ENCODE measurements at places on chromosomes 2 and 18.

DNA sequence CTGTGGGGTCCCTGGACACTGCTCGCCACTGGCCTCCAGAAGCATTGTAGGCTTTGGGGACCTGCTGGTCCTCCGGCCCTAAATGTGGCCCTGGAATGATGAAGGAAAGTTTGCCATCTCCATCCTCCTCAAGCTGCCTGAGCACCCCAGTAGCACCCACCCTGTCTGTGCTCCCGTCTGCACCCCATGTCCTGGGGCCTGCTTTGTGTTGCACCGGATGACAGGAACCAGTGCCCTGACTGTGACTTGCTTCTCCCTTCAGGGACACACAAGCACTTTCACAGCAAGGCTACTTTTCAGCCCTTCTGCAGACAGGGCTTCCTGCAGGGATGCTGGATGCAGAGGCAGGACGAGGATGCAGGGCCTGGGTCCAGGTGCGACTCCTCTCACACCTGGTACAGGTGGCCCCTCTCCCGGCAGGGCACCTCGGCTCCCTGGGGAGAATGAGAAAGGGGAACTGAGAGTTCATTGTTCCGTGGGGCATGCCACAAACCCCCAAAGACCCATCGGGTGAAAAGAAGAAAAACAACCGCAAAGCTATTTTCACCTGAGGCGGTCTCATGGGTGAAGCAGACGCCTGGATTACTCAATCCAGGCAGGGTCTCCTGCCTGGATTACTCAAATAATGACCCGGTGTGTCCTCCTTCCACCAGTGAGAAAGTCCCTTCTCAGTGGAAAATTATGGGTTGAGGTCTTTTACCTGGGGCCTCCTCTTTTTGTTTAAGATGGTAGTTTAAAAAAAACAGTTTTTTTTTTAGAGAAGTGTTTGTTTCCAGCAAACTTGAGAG, 74.9 kb downstream of the LONRF2 start:
- DNase-seq, result no peak

GRCh38 chr2:27370816-27371620, 602 bp downstream of the SNX17 start:
- no peak for DNase-seq

- no peak for DNase-seq
Measured at GRCh38 chr2:100235581-100235980, 86.7 kb downstream of the LONRF2 start.

DNA sequence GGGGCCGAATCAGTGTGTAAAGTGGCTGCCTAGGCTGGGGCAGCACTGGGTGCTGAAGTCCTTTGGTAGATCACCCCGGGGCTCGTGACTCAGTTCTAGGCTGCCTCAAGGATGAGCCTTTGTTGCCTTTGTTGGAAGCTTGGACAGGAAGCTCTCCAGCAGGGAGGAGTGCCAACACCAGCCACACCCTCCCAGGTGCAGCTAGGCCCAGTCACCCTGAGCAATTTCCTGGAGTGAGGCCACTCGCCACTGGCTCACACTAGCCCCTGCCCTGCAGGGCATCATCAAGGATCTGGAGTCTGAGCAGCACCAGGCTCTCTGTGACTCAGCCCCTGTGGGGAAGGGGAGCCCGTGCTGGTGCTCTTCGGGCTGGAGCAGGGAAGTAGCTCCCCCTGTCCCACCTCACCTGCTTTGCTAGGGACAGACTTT, 6.7 kb upstream of the SDC1 start:
- no peak for DNase-seq

DNA sequence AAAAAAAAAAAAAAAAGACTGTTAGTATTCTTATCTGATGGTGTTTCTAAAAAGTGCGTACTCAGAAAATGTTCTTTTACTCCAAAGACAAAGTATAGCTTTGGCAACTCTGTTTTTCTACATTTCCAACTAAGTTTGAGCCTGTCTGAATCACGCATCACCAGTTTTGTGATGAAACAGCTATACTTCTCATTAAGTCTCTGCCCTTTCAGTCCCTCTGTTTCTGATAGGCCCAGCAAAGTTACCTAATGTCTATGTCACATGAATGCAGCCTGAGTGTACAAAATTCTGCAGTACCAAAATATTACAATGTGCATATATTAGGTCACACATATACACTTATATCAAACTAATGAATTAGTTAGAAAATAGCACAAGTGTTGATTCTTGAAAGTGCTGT, 22.4 kb downstream of the TWSG1 start:
- DNase-seq, result no peak

- DNase-seq, result peak; percentile 59
Measured at GRCh38 chr2:174778085-174778981, 14.1 kb upstream of the CHRNA1 start.

- DNase-seq, result no peak
Measured at GRCh38 chr2:8255448-8255800, 426.4 kb upstream of the ID2 start.

- no peak for DNase-seq
Measured at GRCh38 chr18:47899107-47899840, 31.2 kb downstream of the SMAD2 start.

GRCh38 chr18:58402951-58403702, 225.8 kb downstream of the ALPK2 start:
- DNase-seq, result no peak

- no peak for DNase-seq
Measured at GRCh38 chr2:52732849-52733395, 1034.7 kb upstream of the CHAC2 start.

DNA sequence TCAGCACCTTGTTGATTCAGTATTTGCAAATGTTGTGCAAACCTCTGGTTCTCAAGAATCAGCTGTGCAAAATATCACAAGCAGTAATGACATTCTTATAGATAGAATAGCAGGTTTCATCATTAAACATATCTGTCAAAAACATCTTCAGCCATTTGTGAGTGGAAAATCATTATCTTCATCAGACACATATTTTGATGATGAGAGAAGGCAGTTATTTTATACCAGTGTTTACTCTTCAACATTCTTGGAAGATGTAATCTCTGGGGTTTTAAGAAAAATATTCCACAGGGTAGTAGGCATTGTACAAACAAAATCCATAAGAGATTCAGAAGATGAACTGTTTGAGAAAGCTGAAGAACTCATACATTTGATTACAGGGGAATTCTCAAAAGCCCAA, 64.3 kb downstream of the FSIP2 start:
- no peak for DNase-seq

- DNase-seq, result no peak
Measured at GRCh38 chr18:55585065-55585919, 2.7 kb downstream of the TCF4 start.

DNA sequence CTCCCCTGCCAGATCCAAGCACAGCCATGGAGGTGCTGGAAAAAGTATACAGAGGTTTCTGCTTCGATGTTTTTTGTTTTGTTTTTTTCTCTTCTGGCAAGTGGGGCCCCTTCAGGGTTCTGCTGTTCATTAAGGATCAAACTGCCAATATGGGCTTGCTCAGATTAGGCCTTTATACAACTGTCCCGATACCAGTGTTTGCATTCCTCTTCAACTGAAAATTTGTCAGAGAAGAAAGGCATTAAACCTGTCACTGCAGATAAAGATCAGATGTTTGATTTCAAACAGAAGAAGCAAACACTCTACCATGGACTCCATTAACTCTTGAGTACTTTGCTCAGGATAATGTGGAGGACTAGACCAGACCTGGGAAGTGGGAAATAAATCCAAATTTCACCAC, 396.0 kb upstream of the SMIM21 start:
- DNase-seq, result no peak

GRCh38 chr2:74105413-74105812, 42.3 kb downstream of the BOLA3 start:
- no peak for DNase-seq

DNA sequence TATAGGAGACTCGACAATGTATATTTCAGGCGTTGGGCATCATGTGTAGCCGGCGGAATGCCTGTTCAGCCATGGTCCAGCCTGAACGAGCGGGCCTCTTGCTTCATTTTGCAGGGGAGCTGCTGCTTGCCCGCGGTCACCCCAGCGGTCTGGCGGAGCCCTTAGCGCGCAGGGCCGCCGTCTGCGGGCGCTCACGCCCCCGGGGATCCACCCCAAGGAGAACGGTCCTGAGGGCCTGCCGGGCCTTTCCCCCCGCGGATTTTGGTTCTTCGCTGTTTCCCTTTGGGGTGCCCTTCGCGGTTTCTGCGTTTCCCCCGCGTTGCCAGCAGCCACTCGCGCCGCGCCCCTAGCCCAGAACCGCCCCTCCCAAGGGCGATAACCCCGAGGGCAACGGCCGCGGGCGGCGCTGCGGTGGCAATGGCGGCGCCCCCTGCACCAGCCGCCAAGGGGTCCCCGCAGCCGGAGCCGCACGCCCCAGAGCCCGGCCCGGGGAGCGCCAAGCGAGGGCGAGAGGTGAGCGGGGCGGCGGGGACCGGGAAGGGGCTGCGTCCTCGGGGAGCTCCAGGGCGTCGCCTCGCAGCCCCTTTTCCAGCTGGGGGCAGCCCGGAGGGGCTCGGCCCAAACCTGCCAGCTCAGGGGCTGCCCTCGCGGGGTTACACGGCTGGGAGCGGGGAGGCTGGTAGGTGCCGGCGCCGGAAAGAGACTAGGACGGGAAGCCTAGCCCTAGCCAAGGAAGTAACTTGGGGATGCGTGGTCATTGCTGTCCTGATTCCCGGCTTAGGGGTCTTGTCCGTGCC, at the start of gene MFSD2B:
Gene MFSD2B (plus strand): TSS at position 406 of the 797 bp plus-strand sequence. CDS start 12 bp downstream, at position 418.
- no peak for DNase-seq

- DNase-seq, result no peak
Measured at GRCh38 chr2:161586517-161587167, 37.6 kb upstream of the SLC4A10 start.

DNA sequence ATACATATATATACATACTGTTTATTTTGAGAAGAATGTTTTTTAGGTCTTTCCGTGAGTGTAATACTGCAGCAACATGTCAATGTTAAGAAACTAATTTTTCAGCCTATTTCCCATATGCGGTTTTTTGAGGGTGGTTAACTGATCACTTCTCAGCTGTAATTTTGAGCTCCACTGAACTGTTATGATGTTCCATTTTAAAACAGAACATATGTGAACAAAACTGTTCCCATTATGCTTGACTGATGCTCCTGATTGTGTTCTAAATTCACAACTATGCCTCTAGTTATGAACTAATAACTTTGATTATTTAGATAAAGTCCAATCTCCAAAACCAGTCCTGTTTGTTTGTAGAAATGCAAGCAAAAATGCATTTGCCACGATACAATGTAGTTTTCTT, 511.2 kb upstream of the FSIP2 start:
- DNase-seq, result no peak

- DNase-seq, result no peak
Measured at GRCh38 chr2:120245520-120246332, 6.9 kb upstream of the RALB start.

- no peak for DNase-seq
Measured at GRCh38 chr2:238233625-238234024, 6.2 kb downstream of the HES6 start.

GRCh38 chr2:112645310-112646101, at the start of gene SLC20A1:
SLC20A1 (plus strand) TSS chr2:112645939; CDS start chr2:112646829, 890 bp downstream.
- DNase-seq, result peak; percentile 97

DNA sequence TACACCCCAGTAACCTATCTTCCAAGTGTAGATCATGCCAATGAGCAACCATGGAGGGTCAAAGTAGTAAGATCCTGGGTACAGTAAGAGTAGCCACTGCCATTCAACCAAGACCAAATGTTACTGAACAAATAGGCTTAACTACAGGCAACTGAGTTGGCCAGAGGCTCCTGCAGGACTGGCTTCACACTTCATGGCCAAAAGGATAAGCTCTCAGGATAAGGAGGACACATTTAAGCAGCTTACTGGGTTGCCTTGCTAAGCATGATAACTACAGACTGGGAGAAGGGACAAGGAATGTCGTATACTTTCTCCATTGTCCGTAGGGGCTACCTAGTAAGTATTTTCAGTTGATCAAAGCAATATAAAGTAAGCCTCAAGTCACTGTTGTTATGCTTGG, 174.7 kb downstream of the INO80D start:
- no peak for DNase-seq

DNA sequence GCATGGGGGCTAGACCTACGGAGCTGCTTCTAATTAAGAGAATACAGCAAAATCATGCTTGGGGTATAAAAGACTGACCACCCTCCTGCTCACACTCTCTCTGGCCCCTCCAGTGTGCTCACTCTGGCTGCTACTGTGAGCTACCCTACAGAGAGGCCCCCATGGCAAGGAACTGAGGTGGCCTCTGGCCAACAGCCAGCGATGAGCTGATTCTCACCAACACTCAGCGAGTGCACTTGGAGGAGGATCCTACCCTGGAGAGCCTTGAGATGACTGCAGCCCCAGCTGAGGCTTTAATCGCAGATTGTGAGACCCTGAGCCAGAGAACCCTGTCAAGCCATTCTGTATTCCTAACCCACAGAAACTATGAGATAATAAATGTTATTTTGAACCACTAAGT, 88.2 kb downstream of the GFPT1 start:
- no peak for DNase-seq

- DNase-seq, result no peak
Measured at GRCh38 chr2:54546923-54547720, 91.0 kb downstream of the SPTBN1 start.
